ENCODE measurements at places on chromosomes 5 and 9.
A peak's percentile ranks its signal among the peaks of the same experiment; 100 is the strongest.

DNA sequence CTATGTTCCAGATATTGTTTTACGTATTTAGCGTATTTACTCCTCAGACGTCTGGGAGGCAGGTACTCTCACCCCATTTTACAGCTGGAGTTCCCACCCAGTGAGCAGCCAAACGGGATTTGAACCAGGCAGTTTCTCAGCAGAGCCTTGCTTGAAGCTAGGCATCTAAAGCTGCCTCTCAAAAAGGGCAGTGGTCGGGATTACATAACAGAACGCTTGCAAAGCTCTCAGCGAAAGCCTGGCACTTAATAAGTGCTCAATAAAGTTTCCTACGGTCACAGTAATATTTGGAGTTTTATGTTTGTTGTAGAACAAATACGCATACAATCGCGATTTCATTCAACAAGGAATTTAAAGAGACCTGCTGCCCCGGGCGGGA is 286 bp upstream of the BSPRY start:
- H3K4me3 ChIP-seq, result peak overlapping the region; percentile 83
- peaks cover 56% of the 10 kb centered on the region for H3K4me1 ChIP-seq
- no peak for DNase-seq
- H3K27ac ChIP-seq, result no peak overlapping the region
- H3K27me3 ChIP-seq, result no peaks in the 10 kb centered on the region

- no peaks in the 10 kb centered on the region for H3K27me3 ChIP-seq
- H3K27ac ChIP-seq, result peak within 1 kb of the TSS; percentile 94
Observed at GRCh38 chr9:92764381-92764987, at the start of gene BICD2. TSS of gene BICD2 (minus strand) at chr9:92764833. CDS start at chr9:92764744, 89 bp downstream.

DNA sequence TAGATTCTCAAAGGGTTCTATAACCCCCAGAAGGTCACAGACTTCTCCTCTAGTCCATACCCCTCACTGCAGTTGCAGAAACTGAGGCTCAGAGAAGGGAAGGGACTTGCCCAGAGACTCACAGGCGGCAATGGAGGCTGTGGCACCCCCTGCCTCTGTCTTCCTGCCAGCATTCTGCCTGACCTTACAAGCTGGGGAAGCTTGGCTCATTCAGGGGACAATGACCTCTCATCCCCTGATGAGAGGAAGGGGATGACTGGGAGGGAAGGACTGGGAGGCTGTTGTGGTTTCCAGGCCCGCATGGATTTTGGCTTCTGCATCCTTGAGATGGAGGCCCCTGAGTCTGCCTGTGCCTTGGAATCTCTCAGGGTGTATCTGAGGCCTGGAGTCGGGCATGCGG is 897 bp downstream of the NDST1 start:
- no peaks in the 10 kb centered on the region for H3K27me3 ChIP-seq
- H3K27ac ChIP-seq, result no peak overlapping the region
- DNase-seq, result no peak
- H3K36me3 ChIP-seq, result no peaks in the 10 kb centered on the region
- no peak overlapping the region for H3K4me3 ChIP-seq

- H3K4me1 ChIP-seq, result peaks cover 8% of the 10 kb centered on the region
- H3K27me3 ChIP-seq, result no peaks in the 10 kb centered on the region
- H3K4me3 ChIP-seq, result no peak overlapping the region
- DNase-seq, result peak; percentile 72
Observed at GRCh38 chr5:142811866-142812557, 41.8 kb downstream of the ARHGAP26 start.

GRCh38 chr9:94760660-94761059 is 34.2 kb downstream of the AOPEP start:
- peaks cover 6% of the 10 kb centered on the region for H3K36me3 ChIP-seq
- H3K4me1 ChIP-seq, result no peaks in the 10 kb centered on the region
- H3K27ac ChIP-seq, result no peak overlapping the region
- H3K4me3 ChIP-seq, result no peak overlapping the region
- DNase-seq, result no peak
- H3K27me3 ChIP-seq, result no peaks in the 10 kb centered on the region

DNA sequence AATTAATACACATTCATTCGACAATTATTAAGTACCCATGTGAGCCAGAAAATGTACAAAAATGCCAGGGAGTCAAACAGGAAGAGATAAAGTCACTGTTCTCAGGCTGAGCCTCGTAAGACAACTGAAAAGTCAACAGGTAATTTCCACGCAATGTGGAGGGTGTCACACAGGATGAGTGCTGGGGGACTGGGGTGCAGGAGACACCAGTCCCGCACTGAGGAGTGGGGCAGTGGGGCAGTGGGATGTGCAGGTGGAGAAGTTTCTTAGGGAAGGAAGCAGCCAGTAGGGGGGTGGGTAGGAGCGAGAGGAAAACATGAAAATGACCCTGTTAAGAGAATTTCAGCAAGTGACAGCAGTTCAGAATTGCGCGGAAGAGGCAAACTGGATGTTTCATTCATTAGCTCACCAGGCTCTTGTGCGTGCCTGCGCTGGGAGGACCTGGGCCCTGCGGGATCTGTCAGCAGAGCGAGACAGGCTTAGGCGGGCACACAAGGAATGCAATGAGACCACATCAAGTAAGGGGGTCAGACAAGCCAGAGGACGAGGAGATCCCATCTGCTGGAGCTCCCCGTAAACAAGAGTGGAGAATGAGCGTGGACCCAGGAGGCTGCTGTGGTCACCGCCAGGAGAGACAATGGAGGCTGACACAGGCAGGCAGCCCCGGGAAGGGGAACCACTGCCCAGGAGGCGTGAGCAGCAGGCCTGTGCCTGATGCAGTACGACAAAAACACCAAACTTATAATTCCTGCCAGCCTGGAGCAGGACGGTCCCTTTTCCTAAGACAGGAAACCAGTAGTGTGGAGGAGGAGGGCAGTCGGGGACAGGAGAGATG is 21.0 kb downstream of the CAMSAP1 start:
- DNase-seq, result no peak
- H3K4me1 ChIP-seq, result peaks cover 46% of the 10 kb centered on the region
- H3K36me3 ChIP-seq, result peaks cover 8% of the 10 kb centered on the region
- H3K27ac ChIP-seq, result no peak overlapping the region
- H3K4me3 ChIP-seq, result no peak overlapping the region

GRCh38 chr5:36173426-36173825 is 21.5 kb downstream of the SKP2 start:
- no peaks in the 10 kb centered on the region for H3K4me1 ChIP-seq
- DNase-seq, result no peak
- H3K27ac ChIP-seq, result no peak overlapping the region
- no peak overlapping the region for H3K4me3 ChIP-seq

Measured in common myeloid progenitor, CD34-positive (primary cell).